ENCODE measurements at places on chromosomes 1 and 21.

DNA sequence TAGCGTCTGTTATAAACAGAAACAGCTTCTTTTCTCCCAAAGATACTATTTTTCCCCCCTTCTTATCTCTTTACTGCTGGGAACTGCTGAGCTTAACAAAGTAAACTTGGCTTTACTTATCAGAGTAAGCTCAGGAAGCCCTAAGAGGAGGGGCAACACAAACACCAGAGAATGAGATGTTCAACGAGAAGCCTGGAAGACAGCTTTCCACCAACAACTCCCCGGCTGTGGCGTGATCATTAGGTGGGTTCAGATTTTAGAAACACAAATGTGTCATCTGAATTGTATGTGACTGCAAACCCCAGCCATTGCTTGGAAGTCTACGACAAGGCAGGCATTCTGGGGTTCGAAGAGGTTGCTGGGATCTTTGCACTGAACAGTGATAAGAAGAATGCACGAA is 181.2 kb upstream of the ESRRG start:
- no peak for DNase-seq

DNA sequence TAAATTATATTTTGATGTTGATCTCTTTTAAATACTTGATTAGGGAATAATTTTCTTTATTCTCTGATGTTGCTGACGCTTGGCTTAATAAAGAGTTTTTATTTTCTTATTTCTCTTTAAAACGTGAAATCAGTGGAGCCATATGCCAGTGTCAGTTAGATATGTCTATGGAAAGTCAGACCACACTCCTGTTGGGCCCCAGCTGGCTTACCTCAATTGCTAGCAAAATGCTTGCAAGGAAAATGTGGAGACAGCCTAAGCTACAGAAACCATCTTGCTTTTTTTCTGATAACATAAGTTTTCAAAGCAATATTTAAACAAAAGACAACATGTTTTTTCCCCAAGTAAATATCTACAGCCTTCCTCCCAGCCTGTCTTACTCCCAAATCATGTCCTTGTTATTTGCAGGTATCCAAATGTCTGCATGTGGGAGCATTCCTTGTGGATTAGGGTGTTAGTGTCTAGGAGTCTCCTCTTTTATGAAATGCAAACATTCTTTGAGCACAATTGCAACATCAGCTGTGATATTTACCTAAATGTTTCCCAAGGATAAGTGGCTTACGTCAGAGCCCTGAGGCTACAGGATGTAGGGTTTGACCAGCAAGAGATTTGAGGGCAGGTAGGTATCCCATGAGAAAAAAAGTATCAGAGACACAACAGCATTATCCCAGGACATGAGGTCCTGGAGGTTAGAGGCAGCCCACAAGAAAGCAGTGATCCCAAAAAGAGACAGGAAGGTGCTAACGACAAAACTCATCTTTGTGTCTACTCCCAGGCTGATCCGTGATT is 117.2 kb upstream of the KCNJ15 start:
- DNase-seq, result no peak

DNA sequence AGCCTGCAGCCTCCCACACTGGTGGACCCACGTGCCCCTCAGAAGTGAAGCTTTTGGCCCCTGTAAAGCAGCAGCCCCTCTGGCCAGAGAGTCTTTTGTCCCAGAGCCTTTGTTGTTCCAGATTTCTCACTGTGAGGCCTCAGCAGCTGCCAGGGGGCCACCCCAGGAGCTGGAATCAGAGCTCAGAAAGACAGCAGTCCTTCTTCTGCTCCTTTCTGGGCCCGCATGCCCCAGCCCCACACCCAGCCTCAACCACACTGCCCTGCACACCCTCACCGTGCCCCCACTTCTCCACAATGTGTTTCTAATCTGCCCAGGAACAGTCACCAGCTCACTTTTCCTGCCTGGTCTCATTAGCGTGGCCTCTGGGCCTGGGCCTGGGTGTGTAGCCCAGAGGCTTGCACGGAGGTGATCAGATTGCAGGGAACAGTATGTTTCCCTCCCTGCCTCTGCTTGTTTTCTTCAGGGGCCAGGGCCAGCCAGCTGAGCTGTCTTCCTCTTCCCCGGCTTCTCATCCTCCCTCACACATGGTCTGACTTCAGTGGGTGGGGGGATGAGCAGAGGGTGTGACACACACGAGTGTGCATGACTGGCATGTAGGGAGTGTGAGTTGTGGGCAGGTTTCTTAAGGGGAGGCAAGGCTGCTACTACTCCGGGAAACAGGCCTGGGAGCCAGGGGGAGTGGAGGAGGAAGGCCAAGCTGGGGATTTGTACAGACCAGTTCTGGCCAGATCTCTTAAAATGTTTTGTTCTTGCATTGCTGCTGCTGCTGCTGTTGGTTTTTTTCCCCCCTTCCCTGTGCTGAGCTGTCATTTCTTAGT is 82.5 kb upstream of the ZNF648 start:
- DNase-seq, result peak; percentile 51

GRCh38 chr21:16046656-16047330 is 317.0 kb downstream of the USP25 start:
- peak; percentile 53 for DNase-seq

DNA sequence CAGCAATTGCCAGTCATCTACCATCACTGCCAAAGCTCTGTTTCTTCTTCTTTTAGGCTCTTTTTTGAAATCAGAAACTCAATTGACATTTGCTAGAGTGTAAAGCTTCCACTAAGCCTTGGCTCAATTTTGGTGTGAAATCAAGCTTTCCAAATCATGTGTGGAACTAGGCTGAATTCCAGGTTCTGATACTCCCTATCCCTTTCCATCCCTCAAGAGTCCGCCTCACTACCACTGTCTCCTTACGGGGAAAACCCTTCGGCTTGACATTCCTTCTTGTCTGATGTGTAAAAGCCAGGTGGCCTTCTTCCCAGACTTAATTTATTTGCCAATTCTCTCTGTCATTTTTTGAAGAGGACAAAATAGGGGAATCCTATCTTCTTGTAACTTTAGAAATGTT is 47.2 kb upstream of the PRMT6 start:
- DNase-seq, result no peak

- DNase-seq, result peak; percentile 91
Measured at GRCh38 chr1:85579622-85580021, 939 bp upstream of the CCN1 start.

GRCh38 chr1:14263671-14264070 is 334.8 kb upstream of the KAZN start:
- DNase-seq, result no peak

DNA sequence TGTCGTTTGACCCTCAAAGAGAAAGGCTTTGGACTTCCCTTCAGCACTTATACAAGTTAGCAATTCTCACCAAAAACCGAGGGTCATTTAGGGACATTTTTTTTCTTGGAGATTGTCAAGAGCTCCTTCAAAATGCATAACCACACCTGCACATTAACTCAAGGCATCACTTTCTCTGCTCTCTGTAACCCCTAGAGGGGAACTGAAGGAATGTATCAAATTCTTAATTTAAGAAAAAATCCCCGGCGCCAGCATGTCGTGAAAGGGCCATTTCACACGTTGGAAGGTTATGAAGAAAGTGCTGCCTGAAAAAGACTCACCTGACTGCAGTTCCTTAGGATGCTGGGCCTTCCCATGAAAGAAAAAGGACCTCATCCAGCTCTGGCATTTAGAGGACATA is 131.6 kb upstream of the ZC3H12A start:
- no peak for DNase-seq

DNA sequence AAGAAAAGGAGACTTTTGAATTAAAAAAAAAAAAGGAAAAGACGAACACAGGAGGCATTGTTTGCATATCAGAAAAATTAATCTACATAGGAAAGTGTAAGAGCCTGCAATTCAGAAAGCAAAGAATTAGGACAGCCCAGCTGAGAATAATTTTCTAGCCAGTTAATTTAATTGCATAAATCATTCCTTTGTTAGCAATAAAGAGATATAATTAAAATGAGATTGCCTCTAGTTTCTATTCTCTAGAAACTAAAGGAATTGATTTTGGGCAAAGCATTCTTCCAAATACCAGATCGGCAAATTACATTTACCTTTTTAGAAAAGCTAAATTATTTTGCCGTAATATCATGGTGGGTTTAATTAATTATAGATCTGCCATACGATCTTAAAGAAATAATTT is 46.0 kb downstream of the NUF2 start:
- DNase-seq, result no peak

DNA sequence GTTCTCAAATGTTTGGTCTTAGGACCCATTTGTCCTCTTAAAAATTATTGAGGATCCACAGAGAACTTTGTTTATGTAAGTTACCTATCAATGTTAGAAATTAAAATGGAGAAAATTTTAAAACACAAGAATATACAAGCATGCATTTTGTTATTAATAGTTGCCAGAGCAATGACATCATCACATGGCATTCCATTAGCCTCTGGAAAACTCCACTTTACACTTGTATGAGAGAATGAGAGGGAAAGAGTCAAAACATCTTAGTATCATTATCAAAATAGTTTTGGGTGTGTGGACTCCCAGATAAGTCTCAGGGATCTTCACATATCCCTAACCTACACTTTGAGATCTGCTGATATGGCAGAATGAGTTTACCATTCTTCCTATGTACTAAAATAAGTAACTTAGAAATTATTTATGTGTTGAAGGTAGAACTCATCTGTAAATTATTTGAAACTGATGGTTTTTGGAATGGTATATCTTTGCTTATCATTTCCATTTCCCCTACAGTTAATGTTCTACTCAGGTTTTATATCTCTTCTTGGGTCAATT is 48.8 kb downstream of the RNF220 start:
- DNase-seq, result peak; percentile 9

DNA sequence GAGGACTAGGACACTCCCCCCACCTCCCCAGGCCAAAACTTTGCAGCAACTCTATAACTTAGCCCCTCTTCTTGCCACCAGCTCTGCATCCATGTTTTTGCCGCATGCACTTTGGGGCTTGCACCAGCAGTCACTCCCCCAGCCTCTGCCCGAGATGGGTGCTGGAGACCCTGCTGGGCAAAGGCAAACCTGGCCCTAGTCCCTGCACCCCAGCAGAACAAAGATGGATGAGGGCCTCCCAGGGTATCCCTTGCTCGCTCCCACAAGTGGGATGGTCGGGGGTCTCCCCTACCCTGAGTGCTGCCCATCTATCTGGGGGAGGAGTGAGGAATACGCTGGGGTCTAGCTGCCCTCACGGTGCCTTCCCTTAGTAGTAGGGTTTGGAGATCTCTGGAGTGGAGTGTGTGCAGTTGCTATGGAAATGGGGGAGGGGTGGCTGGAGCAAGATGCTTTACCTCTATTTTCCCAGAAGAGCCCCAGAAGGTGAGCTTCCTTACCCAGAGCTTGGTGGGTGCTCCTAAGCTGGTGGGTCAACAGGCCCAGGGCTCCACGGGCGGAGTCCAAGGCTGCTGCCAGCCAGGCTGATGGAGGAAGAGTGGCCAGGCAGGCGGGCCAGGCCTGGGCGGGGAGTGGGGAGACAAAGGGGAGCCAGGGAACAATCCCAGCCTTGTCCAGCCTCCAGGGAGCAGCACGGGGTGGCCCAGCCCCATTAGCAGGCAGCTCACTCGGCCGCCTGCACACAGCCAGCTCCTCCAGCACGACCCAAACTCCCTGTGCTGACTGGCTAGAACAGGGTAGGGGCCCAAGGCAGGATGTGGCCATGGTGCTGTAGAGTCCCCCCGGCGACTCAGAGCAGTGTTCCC is at the start of gene PAQR6:
TSS of gene PAQR6 (minus strand) at position 597 of the 863 bp plus-strand sequence. CDS start 1,325 bp downstream, outside the sequence.
- no peak for DNase-seq

DNA sequence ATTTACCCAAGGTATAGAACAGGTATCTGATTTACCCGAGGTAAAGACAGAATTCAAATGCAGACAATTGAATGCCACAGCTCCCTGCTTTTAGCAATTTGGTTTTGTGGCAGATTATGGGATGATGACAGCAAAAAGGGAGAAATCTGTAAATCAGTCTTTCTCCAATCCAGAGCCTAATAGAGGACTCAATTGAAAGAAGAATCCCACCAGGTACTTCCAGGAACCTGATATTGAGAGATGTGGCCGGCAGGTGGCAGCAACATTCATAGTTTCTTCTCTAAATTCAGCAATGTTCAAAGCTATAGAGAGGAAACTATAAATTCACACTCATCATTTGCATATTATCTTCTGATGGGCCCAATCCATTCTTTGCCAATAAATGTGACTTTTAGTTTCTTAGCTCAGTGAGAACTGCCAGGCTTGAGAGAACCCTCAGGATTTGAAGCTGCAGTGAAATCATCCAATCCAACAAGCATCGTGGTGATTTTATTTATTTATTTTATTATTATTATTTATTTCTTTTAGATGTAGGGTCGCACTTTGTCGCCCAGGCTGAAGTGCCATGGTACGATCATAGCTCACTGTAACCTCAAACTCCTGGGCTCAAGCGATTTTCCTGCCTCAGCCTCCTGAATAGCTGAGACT is 9.8 kb upstream of the PHACTR4 start:
- peak; percentile 60 for DNase-seq

DNA sequence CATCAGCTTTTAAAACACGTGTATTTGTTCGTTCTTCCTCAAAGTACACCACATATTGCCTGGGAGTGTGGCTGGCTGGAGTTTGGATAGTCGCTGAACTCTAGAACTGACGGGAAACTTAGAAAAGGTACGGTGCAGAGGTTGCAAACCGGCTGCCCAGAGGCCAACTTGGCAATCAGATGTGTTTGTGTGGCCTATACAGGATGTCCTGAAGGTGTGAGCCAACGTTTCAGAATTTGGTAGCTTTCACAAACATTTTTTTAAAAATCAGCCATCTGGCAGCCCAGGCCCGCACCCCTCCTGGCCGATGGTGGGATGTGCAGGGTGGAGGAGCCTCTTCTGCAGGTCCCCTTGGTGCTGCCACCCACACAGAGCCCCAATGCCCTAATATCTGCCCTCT is 73.6 kb upstream of the SLC25A33 start:
- DNase-seq, result no peak

DNA sequence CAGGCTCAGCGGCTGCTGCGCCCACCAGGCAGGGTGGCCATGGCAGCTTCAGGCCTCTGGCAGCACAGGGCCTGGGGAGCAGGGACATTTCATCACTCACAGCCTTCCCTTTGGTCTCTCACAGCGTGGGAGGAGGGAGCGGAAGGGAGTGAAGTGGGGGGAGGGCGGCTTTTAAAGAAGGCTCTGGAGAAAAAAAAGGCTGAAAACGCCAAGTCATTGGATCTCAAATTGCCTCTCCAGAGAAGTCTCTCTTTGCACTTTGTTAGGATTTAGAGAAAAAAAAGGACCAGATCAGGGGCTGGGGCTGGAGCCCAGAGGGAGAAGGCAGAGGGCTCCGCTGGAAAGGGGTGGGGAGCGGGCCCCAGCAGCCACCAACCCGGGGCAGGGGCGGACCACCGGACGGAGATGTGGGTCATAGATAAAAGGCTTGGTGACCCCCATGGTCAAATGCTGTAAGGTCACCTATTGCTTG is 209.9 kb downstream of the GRIK3 start:
- DNase-seq, result no peak

DNA sequence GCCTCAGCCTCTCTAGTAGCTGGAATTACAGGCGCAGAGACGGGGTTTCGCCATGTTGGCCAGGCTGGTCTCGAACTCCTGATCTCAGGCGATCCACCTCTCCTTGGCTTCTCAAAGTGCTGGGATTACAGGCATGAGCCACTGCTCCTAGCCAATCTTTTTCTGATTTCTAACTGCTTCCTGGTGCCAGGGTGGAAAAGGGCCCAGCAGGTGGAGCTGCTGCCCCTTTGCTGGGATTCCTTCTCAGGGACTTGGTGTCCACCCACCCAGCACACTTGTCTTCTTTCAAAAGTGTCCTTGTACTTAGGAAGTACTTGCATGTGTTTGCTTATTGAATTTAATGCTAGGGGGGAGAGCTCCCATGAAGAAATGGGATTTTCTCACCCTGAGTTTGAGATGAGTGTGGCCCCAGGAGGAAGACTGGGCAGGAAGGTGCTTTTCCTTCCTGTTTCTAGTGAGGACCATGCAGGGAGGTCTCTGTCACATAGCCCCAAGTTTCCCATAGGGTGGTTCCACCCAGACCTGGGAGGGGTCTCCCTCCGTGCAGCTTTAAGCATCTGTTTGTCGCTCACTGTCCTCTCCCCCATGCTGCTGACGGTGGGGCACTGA is 14.2 kb downstream of the UTP11 start:
- DNase-seq, result peak; percentile 59

GRCh38 chr1:36675106-36675505 is 192.4 kb upstream of the CSF3R start:
- no peak for DNase-seq
